CD8-positive, alpha-beta memory T cell (primary cell): ENCODE measurements at places on chromosomes 11 and 22. TPM values are rescaled to one million over a fixed set of nuclear protein-coding genes. Genes with fewer than 3 reads are reported as not detected.

GRCh38 chr11:101169944-101170343 is 40.3 kb upstream of the PGR start:
- DNase-seq: no peak

TFIP11 gene
- total RNA-seq: 53.9 TPM

DNA sequence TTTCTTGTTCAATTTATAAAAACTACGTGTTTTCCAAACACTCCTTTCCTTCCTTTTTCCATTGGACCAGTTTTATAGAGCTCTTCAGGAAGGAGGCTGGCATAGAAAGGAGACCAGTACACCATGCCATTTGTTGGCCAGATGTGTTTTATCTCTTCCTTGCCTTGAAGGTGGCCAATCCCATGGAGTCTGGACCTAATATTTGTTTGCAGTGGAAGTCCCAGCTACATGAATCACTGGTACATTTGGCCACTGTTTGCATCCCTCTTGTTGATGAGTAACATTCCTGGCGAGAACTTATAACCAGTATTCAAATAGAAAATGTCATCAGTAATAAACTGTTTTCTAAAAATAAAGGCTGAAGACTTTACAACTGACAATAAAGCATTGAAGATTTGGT is 110.2 kb downstream of the ANO3 start:
- DNase-seq: no peak

OR6T1 gene
- total RNA-seq: not detected

GRCh38 chr11:12280838-12281565 is 96.4 kb upstream of the PARVA start:
- DNase-seq: peak; percentile 45

MMP10 gene
- total RNA-seq: not detected

DNA sequence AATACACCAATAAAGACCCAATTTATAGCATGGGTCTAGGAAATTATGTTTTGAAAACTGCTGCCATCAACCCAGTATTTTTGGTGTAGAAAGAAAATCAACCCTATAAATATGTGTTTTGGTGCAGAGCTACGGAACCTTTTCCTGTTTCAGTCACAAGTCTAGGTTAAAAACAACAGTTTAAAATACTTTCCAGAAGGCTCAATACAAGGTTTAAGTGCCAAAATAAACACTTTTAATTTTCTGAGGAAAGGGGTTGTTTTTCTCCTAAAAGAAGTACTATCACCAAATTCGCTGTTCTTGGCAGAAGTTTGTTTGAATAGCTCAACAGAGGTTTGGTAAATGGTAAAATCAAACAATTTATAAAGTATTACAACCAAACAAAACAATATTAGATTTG is 201.3 kb downstream of the TMEM135 start:
- no peak for DNase-seq

GRCh38 chr22:28014211-28015045 is 95.4 kb upstream of the PITPNB start:
- DNase-seq: no peak

DNA sequence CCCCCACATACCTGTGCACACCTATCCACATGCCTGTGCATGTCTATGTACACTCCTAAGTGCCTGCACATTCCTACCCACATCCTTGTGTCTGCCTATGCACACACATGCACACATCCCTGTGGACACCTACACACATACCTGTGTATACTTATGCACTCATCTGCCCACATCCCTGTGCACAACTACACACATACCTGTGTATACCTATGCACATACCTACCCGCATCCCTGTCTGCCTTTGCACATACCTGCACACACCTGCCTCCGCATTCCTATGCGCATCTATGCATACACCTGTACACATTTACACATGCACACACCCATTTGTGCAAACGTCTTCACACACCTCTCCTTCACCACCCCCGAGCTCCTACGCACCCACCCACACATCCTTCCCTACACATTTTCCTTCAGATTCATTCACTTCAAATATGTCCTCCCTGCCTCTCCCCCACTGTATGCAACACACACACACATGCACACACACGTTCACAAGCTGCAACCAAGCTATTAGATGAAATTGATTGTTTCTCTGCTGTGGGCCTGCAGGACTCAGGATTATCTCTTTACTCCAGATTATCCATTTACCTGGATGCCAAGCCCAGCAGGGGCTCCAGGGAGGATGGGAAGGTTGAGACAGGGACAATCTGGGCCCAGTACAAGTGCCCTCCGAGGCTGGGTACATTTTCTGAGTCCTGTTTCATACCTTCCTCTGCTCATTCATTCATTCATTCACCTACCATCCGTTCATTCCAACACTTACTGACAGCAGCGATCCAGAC is 53.2 kb downstream of the TSPAN18 start:
- no peak for DNase-seq

- DNase-seq: no peak
Observed at GRCh38 chr11:215581-216037, 8.1 kb downstream of the RIC8A start.

IGLL5 gene
- total RNA-seq: not detected

DNA sequence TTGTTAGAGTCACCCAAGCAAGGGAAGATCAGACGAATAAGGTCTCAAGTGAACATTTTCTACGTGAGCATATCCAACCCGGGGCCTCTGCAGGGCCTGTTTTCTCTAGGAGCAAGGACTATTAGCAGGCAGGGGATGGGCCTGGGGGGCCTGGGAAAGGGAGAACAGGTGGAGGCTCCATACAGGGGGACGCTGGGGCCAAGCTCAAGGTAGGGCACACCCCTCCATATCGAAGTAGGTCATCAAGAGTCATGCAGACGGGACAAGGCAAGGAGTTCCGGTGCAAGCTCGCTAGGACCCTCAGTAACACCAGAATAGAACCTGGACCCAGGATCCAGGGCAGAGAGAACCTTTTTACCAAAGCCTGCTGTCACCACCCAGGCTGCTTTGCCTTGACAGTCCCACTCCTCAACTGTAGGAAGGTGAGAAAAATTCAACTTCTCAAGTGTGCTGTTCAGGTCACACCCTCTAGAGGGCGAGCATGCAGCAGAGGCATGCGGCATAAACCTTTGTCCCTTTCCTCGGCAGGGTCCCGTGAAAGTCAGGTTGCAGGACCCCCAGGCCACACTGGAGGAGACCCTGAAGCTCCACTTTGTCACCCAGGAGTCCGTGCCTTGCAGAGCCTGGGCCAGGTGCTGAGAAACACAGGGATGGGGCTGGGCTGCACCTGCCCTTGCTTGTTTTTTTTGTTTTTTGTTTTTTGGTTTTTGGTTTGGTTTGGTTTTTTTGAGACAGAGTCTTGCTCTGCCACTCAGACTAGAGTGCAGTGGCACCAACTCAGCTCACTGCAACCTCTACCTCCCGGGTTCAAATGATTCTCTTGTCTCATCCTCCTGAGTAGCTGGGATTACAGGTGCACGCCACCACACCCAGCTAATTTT is 8.6 kb upstream of the APOBEC3B start:
- peak; percentile 24 for DNase-seq

DNA sequence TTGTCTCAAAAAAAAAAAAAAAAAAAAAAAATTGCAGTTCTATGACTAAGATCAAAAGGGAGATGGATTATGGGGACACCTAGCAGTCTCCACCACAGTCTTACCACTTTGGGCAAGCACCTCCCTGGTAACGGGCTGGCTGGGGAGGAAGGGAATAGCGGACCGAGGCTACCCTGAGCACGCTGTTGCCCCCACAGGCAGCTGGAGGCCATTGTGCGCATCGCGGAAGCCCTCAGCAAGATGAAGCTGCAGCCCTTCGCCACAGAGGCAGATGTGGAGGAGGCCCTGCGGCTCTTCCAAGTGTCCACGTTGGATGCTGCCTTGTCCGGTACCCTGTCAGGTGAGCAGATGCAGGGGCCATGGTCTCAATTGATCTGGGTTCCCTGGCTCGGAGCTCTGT is 21.2 kb downstream of the MCM5 start:
- DNase-seq: no peak

SCN3B gene
- total RNA-seq: not detected

DNA sequence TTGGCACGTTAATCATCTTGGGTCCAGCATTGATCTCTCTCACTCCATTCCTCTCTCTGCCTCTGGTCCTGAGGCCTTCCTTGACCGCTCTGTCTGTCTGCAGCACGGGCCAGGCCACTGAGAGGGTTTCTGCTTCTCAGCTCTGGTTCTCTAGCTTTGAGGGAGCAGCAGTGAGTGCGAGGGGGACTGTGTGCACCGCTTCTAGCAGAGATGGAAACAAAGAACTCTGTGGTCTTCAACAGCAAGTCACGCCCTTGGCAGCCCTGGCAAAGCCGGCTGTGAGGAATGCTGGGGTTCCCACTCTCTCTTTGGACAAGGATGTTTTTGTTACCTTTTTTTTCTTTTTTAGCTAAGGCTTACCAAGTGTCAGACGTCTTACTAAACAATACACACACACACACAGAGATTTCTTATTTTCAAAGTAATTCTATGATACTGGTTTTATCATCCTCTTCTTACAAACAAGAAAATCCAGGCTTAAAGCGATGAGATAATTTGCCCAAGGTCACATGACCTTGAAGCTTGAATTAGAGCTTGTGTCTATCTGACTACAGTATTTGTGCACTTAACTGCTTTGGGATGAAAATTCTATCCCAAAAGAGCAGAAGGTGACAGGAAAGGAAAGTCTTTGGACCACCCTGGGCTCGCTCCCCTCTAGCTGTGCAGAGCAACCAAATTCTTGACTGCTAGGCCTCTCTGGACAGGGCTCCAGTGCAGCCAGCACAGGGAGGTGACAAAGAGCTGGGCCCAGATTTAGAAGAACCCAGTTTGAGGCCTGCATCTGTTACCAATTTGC is 293.2 kb downstream of the NTM start:
- no peak for DNase-seq
